Hepatocyte (in vitro differentiated cells): ENCODE measurements at places on chromosomes 12 and 14. TPM values are rescaled to one million over a fixed set of nuclear protein-coding genes. Genes with fewer than 3 reads are reported as not detected.

The CMA1 gene
- polyA plus RNA-seq: not detected in 2 replicates

The NPFF gene
- 0.77 TPM in 1 of 2 replicates, not detected in the other for polyA plus RNA-seq

The TMEM229B gene
- 19.8 and 25.6 TPM in 2 replicates for polyA plus RNA-seq

The FAM186B gene
- 0.69 TPM in 1 of 2 replicates, not detected in the other for polyA plus RNA-seq

The KLRC2 gene
- polyA plus RNA-seq: 1.3 TPM in 1 of 2 replicates, not detected in the other

The CCND2 gene
- 131 and 157 TPM in 2 replicates for polyA plus RNA-seq

The PTPN6 gene
- polyA plus RNA-seq: 20.8 and 25.4 TPM in 2 replicates

DNA sequence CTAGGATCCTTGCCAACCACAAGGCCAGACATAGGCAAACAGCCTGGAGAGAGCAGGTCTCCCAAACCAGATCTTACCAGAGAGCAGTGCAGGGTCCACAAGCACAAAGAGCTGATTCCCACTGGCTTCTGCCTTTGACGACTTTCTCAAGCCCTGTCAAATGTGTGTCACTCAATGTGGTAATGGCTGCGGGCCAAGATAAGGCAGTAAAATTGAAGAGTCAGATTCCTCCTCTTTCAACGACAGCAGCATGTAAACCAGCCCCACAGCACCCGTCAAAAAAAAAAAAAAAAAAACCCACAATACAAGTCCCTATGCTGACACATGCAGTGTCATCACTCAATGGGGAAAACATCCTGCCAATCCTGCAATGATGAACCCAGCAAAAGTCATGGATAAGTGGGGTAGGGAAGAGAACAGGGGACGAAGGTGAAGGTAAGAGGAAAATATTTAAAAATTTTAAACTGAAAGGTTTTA is at the start of gene STON2:
Gene STON2, minus strand, starts transcription at position 123 of the 477 bp plus-strand sequence. CDS start 1,942 bp downstream, outside the sequence.
- no peak within 1 kb of the TSS for H3K4me3 ChIP-seq
- H3K27ac ChIP-seq: peak within 1 kb of the TSS; percentile 76
- H3K36me3 ChIP-seq: no peaks in the 10 kb centered on the region
- H3K27me3 ChIP-seq: no peaks in the 10 kb centered on the region
- no peak for DNase-seq

GRCh38 chr12:80187660-80188090 is 88.3 kb downstream of the OTOGL start:
- DNase-seq: no peak
- H3K4me3 ChIP-seq: no peak overlapping the region
- no peaks in the 10 kb centered on the region for H3K4me1 ChIP-seq
- peak overlapping the region; percentile 55 for H3K27ac ChIP-seq

GRCh38 chr14:56159066-56159465 is 40.9 kb downstream of the PELI2 start:
- no peak for DNase-seq
- no peak overlapping the region for H3K4me3 ChIP-seq
- peaks cover 3% of the 10 kb centered on the region for H3K4me1 ChIP-seq
- no peak overlapping the region for H3K27ac ChIP-seq
- no peaks in the 10 kb centered on the region for H3K27me3 ChIP-seq
- no peaks in the 10 kb centered on the region for H3K36me3 ChIP-seq

GRCh38 chr14:73700325-73700724 is 13.9 kb downstream of the PNMA1 start:
- H3K4me1 ChIP-seq: no peaks in the 10 kb centered on the region
- no peak for DNase-seq
- no peaks in the 10 kb centered on the region for H3K36me3 ChIP-seq
- H3K27me3 ChIP-seq: no peaks in the 10 kb centered on the region

GRCh38 chr14:100891051-100891450 is 12.5 kb downstream of the RTL1 start:
- peaks cover 24% of the 10 kb centered on the region for H3K4me1 ChIP-seq
- no peaks in the 10 kb centered on the region for H3K27me3 ChIP-seq
- no peak overlapping the region for H3K4me3 ChIP-seq
- H3K27ac ChIP-seq: no peak overlapping the region

DNA sequence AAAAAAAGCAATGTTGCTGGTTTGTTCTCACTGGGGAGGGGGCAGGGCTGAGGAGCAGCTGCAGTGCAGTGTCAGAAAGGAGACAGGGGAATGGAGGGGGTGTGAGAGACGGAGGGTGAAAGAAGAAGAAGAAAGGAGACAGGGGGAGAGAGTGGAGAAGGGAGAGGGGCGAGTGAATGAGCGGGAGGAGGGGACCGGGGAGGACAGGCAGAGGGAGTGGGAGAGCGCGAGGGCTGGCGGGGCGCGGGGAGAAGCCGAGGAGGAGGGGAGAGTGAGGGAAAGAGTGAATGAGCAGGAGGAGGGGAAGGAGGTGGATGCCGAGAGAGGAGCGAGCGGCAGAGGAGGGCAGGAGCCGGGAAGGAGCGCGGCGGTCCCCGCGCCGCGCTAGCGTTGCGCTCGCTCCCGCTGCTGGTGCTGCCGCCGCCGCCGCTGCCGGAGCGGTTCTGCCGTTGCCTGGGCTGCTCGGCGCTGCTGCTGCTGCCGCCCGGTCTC is at the start of gene NOVA1:
Gene NOVA1, minus strand, starts transcription at position 445 of the 492 bp plus-strand sequence. CDS start 597 bp downstream, outside the sequence.
- H3K27me3 ChIP-seq: peaks cover 27% of the 10 kb centered on the region
- H3K4me1 ChIP-seq: no peaks in the 10 kb centered on the region
- no peak for DNase-seq
- peak within 1 kb of the TSS; percentile 95 for H3K4me3 ChIP-seq

GRCh38 chr14:72775923-72776554 is 117.9 kb downstream of the DPF3 start:
- no peaks in the 10 kb centered on the region for H3K27me3 ChIP-seq
- peaks cover 14% of the 10 kb centered on the region for H3K4me1 ChIP-seq
- no peaks in the 10 kb centered on the region for H3K36me3 ChIP-seq
- peak overlapping the region; percentile 60 for H3K27ac ChIP-seq

- peaks cover 23% of the 10 kb centered on the region for H3K4me1 ChIP-seq
- H3K27ac ChIP-seq: peak overlapping the region; percentile 91
- no peaks in the 10 kb centered on the region for H3K36me3 ChIP-seq
These were observed 858 bp upstream of the ANKRD13A start for GRCh38 chr12:109998241-109998903.

DNA sequence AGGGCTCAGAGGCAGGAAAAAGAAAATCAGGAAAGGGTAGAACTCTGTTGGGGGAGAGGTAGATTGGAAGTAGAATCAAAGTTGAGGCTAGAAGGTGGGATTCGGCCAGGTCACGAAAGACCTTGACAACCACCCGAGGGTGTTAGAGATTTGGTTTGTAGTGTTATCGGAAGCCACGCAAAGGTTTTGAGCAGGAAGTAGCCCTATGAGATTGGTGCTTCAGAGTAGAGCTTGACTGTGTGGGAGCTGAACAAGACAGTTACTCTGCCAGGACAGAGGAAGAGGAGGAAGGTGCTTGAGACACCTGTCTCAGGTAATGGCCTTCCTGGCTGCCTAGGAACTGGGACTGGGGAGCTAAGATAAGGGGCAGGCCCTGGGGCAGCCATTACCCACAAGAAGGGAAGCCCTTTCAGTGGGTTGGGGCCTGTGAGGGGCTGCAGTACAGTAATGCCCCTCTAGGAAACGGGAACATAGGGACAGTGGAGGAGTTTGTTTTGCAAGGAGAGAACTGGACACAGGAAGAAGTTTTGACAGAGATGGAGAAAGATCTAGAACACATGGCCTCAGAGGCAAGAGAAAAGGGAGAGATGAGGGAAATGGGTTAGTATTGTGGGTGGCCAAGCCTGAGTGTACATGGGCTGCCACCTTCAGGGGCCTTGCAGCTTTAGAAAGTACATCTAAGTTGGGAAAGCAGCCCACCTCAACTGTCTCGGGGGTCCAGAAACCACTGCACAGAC is 73.5 kb downstream of the RIN3 start:
- H3K27ac ChIP-seq: peak overlapping the region; percentile 55
- H3K36me3 ChIP-seq: no peaks in the 10 kb centered on the region
- no peak overlapping the region for H3K4me3 ChIP-seq
- no peaks in the 10 kb centered on the region for H3K27me3 ChIP-seq
- DNase-seq: no peak
- peaks cover 7% of the 10 kb centered on the region for H3K4me1 ChIP-seq

DNA sequence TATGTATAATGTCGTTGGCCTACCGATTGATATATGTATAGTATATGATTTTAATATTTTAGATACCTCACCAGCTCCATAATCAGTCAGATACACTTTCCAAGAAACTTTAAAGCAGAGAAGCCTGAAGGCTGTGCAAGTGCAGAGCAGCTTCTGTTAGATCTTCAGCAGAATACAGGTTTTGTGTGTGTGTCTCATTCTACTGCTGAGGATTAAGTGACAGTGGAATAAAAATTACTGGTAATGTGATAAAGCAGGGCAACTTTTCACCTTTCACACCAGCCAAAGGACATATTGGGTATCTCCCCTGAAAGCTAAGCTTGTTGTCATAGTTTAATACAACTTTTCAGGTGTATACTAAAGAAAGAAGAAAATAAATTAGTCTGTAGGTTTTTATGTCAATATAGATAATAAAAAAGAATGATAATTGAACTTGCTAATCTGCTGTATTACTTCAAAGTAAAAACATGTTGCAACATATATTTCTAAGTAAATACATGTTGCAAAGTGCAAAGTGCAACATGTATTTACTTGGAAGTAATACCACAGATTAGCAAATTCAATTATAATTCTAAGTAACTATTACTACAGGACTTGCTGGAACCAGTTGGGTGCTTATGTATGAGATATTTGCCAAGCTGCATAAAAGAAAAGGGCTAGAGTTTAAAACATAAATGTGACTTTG is 128.3 kb downstream of the SLC16A7 start:
- H3K27ac ChIP-seq: no peak overlapping the region
- no peaks in the 10 kb centered on the region for H3K27me3 ChIP-seq
- H3K4me3 ChIP-seq: no peak overlapping the region
- no peaks in the 10 kb centered on the region for H3K36me3 ChIP-seq
- DNase-seq: no peak
- H3K4me1 ChIP-seq: no peaks in the 10 kb centered on the region

- no peaks in the 10 kb centered on the region for H3K4me1 ChIP-seq
- H3K27ac ChIP-seq: no peak overlapping the region
- H3K4me3 ChIP-seq: no peak overlapping the region
- no peaks in the 10 kb centered on the region for H3K36me3 ChIP-seq
These were observed 62.6 kb upstream of the BBS10 start for GRCh38 chr12:76410781-76411180.

DNA sequence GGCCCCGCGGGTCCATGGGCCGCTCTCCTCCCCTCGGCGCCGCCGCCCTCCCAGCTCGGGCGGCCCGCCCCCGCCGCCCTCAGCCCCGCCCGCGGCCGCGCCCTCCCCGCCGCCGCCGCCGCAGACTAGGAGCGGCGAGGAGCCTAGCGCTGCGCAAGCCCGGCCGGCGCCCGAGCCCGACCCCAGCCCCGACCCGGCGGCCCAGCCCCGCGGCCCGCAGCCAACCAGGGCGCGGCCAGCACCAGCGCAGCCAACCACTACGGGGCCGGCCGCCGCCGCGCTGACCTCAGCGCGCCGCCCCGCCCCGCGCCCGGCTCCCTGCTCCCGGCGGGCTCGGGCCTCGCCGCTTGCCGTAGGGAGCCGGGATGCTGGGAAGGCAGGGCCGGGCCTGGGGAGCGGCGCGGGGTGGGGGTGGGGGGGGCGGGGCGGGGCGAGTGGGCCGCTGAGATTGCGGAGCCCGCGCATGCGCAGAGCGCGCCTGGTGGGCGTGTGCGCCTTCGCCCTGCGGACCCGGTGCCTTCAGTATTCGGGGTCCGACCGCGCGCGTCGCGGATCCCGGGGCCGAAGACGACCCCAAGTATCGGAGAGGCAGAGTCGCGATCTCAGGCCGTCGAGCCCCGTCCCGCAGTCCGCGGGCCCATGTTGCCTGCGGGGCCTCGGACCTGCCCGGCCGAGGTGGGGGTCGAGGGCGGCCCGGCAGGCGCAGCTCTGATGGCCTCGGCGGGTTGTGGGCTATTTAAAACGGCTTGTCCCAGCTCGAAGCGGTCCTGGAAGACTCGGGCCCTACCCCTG is at the start of gene CDC42BPB:
Gene CDC42BPB, minus strand, starts transcription at position 178 of the 792 bp plus-strand sequence. CDS start 376 bp downstream, outside the sequence.
- H3K4me3 ChIP-seq: peak within 1 kb of the TSS; percentile 99
- H3K27ac ChIP-seq: peak within 1 kb of the TSS; percentile 95
- H3K36me3 ChIP-seq: no peaks in the 10 kb centered on the region
- DNase-seq: peak; percentile 98

DNA sequence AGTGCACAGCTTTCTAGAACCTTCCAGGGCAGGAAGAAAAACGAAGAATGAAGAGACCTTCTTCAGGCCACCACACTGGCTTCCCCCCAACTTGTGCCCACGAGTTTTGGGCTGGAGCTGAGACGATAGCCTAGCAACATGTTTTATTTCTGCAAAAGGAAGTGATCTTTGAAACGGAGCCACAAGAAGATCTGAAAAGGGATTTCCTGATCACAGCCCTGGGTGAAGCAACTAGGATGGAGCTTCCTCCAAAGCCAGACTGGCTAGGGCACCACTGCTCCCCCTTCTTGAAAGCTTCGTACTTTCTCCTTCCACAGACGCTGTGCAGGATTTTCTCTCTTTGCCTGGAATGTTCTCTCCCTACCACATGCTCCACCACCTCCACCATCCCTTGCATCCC is 418.3 kb downstream of the MED13L start:
- no peaks in the 10 kb centered on the region for H3K36me3 ChIP-seq
- H3K27ac ChIP-seq: no peak overlapping the region
- H3K4me1 ChIP-seq: no peaks in the 10 kb centered on the region
- no peaks in the 10 kb centered on the region for H3K27me3 ChIP-seq
- no peak overlapping the region for H3K4me3 ChIP-seq

- no peak overlapping the region for H3K27ac ChIP-seq
- no peak for DNase-seq
- H3K36me3 ChIP-seq: no peaks in the 10 kb centered on the region
- H3K4me1 ChIP-seq: peaks cover 11% of the 10 kb centered on the region
These were observed 2.8 kb downstream of the PCBP2 start for GRCh38 chr12:53454707-53455106.

DNA sequence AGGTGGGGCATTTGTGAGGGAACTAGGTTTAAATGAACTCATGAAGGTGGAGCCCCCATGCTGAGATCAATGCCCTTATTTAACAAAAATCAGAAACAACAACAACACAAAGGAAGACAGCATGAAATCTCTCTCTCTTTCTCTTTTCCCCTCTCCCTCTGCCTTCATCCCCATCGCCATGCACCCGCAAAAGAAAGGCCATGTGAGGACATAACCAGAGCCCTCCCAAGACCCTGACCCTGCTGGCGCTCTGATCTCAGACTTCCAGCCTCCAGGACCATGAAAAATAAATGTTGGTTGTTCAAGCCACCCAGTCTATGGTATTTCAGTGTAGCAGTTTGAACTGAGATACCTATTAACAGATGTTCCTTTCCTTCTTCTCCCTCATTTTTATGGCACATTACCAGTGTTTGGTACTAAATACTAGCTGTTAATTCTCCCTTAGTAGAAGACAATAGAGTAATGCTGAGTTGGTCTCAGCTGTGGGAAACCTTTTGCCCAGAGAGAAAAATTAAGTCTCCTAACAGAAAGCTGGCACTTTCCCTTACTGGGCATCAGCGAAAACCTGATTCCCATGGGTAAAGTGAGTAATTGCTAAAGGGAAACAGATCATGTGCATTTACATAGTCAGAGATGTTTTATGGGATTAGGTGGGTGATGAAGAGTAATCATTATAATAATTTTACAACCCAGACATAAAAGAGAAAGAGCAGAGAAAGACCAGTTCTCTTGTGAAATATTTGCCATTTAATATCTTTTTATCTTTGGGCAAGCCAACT is 264.0 kb upstream of the PLEKHG7 start:
- no peak overlapping the region for H3K4me3 ChIP-seq
- H3K36me3 ChIP-seq: no peaks in the 10 kb centered on the region
- no peaks in the 10 kb centered on the region for H3K27me3 ChIP-seq
- no peak for DNase-seq
